Uterus (tissue), 4 donors: ENCODE measurements at places on chromosomes 12 and 14.

GRCh38 chr12:79674629-79675028 is 16.1 kb downstream of the PAWR start:
- no peak for DNase-seq

DNA sequence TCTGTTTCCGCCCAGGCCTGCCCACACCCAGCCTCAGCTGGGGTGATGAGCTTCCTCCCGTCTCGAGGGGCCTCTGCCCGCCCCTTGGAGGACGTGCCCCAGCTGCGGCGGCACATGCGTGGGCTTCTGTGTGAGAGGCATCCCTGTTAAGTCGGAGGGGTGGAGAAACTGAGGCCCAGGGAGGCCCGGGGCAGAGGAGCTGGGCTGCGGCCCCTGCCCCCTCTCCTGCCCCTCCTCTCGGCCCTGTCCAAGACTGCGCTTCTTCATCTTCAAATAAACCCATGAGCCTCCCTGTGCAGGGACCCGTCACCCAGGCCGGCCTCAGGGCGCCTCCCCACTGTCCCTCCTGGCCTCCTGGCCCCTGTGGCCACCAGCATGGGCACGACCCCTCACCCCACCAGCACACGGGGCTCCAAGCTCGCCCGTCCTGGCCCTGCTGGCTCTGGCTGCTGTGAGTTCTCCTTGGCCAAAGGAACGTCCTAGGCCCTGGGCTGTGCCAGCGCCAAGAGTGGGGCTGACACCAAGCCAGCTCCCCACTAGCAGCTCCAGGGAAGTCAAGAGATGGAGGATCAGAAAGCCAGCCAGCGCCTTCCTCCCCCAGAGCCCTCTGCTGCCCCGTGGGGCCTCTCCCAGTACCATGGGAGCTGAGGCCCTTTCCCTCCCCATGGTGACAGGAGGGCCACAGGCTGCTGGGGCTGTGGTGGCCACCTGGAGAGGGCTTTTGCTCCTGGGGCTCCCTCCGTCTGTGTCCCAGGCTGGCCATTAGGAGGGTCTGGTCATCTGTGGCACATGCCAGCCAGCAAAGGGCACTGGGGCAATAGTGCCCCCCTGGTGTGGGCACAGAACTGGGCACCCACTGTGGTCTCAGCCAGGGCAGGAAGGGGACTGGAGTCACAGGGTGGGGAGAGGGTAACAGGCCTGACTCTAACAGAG is 180.4 kb downstream of the KIF26A start:
- peak; percentile 5 for DNase-seq

DNA sequence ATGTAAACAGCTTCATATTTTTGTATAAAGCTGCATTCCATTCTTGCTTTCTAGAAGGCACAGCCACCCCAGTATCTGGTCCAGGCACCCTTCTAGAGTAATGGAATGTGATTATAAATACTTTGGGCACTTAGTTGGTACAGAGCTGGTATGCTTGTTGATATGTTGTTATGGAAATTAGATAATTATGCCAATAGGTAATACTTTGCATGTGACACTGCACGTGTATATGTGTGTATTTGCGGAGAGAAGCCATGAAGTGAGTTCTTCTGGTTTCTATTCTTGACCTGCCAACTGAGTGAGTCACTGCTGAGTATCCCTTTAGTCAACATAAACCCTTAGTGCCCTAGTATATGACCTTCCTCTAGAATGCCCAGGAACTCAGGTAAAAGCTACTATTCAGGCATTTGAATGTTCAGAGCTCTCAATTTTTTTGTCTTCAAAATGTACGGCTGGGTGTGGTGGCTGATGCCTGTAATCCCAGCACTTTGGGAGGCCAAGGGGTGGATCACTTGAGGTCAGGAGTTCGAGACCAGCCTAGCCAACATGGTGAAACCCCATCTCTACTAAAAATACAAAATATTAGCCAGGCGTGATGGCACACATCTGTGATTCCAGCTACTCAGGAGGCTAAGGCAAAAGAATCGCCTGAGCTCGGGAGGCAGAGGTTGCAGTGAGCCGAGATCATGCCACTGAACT is 6.2 kb upstream of the TCP11L2 start:
- DNase-seq, result no peak

- no peak for DNase-seq
These were observed 687.1 kb upstream of the FBXO33 start for GRCh38 chr14:40119321-40119720.

- DNase-seq, result peak; percentile 84
These were observed 85.4 kb downstream of the CHGA start for GRCh38 chr14:93008381-93008780.

DNA sequence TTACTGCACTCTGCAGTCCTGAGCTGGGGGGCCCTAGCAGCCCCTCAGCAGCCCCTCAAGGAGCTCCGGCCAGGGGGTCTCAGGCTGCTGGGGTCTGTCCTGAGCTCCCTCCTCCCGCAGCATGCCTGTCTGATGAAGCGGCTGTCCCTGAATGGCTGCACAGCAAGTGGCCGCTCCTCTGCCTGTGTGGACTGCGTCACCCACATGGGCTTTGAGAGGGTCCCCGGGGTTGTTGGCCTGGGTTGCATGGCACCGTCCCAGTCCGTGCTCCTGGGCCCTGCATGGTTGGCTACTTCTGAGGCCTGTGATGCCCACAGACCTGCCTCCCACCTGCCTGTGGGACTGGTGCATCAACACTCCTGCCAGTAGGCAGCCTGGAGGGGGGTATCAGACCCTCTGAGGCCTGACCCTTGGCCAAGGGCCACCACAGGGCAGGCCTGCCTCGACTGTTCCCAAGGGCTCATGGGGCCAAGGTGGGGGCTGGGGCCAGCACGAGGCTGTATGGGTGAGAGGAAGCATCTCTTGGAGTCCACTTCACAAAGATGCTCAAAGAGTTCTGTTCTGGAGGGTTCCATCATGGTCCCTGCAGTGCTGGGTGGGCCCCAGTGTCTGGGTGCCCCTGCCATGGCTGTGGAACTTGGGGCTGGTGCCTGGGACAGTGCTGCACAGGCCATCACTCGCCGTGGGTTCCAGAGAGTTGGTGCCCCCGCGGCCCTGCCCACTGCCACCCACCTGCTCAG is 12.2 kb downstream of the CEP170B start:
- DNase-seq, result no peak

GRCh38 chr12:109738209-109738608 is 24.6 kb downstream of the FAM222A start:
- DNase-seq, result peak; percentile 5

DNA sequence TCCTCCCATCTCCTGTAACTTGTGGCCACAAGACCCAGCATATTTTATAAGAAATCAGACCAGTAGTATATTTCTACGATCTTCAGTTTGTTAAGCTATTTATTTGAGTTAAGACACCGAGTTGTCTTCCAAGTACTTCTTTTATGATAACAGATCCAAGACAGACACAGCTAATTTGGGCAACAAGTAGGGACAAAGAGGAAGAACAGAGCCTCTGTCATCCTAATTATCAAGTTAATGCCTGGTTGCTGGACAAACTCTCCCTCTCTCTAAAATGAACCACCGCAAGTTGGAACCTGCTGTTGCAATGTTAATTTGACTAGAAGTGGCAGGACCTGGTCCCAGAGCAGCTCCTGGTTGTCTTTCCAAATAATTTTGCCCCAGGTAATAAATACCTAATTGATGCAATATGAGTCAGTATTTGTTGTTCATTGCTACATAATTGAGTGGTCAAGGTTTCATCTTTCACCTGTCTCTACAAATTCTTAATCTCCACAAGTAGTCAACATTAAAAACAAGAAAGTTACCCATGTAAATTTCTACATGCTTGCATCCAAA is 323.7 kb downstream of the PAWR start:
- DNase-seq, result no peak

DNA sequence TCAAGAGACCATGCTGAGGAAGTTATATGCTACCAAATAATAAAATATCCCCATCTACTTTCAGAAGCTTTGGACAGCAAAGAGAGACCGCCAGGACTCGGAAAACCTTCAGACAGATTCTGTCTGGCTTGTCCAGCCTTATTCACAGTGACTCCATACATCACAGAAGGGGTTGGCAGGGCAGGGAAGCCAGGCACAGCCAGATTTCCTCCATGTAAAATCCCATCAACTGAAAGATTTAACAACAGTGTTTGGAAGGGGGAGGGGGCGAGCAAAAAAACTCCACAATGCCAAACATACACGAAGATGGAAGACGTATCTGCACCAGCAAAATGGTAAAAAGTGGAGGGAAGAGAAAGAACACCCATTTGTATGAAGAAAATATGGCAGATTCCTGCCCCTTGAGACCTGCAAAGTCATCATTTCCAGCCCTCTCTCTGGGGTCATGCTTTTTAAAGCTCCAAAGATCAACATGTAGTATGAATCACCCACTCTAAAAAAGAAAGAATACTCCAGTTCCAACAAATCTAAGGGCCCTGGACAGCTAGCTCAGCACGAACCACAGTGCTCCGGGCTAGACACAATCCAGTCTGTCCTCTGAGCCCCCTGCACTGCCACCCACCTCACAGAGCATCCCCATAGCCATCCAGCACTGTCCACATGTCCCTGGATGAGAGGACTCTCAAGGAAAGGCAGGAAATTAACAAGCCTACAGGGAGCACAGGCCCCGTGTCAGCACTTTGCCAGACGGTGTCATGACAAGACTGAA is 116.4 kb downstream of the DICER1 start:
- DNase-seq, result peak; percentile 2

- DNase-seq, result no peak
These were observed 78.8 kb upstream of the RTL1 start for GRCh38 chr14:100982353-100982752.

- DNase-seq, result no peak
These were observed 109.2 kb downstream of the ATXN7L3B start for GRCh38 chr12:74646831-74647230.

GRCh38 chr14:23877111-23877510 is 76.5 kb upstream of the DHRS4 start:
- DNase-seq, result no peak

- DNase-seq, result peak; percentile 29
These were observed 15.8 kb downstream of the DIP2B start for GRCh38 chr12:50520416-50521207.

GRCh38 chr12:68482014-68482413 is 128.7 kb upstream of the RAP1B start:
- DNase-seq, result no peak

- no peak for DNase-seq
These were observed 79.5 kb downstream of the IRF2BPL start for GRCh38 chr14:76948976-76949375.

GRCh38 chr12:110366321-110367142 is 37.0 kb downstream of the ANAPC7 start:
- DNase-seq, result no peak

GRCh38 chr12:22088886-22089285 is 42.9 kb downstream of the CMAS start:
- no peak for DNase-seq

- DNase-seq, result no peak
These were observed 266.9 kb upstream of the GARIN6 start for GRCh38 chr12:99380701-99381100.

GRCh38 chr12:68294251-68294650 is 37.9 kb downstream of the MDM1 start:
- no peak for DNase-seq

- DNase-seq, result peak; percentile 17
These were observed 85.1 kb upstream of the LRIG3 start for GRCh38 chr12:59005193-59005955.

- no peak for DNase-seq
These were observed 4.6 kb downstream of the FOXJ2 start for GRCh38 chr12:8037046-8037663.

DNA sequence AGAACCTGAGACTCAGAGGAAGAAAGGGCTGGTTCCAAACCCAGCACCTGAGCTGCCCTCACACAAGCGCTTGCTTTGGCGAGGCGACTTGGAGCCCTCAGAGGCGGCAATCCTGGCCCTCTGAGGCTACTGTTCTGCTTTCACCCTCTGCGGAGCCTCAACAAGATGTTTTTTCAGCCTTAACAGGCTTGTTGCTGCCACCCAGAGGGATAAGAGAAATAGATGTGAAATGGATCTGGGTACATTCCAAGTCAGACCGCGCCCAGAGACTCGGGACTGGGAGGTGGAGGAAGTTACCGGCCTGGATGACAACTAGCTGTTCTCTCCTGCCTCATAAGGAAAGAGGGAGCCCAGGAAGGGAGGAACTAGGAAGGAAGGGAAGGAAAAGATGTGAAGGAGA is 89.6 kb downstream of the TTC7B start:
- DNase-seq, result peak; percentile 62

- no peak for DNase-seq
These were observed 74.4 kb upstream of the TRHDE start for GRCh38 chr12:72197790-72198189.

DNA sequence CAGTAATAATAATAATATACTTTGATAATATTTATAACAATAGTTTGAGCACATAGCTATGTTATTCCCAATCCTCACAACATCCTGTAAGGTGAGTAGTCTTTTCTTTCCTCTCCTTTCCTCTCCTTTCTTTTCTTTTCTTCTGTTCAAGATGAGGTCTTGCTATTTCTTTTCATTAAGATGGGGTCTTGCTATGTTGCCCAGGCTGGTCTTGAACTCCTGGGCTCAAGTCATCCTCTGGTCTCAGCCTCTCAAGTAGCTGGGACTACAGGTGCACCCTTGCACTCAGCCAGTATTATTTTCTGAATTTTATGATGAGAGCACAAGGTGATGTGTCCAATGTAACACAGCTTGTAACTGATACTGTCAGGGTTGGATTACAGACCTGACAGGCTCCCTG is 134.6 kb downstream of the OTOGL start:
- DNase-seq, result no peak

GRCh38 chr12:105805730-105806399 is 332.9 kb downstream of the NUAK1 start:
- no peak for DNase-seq

DNA sequence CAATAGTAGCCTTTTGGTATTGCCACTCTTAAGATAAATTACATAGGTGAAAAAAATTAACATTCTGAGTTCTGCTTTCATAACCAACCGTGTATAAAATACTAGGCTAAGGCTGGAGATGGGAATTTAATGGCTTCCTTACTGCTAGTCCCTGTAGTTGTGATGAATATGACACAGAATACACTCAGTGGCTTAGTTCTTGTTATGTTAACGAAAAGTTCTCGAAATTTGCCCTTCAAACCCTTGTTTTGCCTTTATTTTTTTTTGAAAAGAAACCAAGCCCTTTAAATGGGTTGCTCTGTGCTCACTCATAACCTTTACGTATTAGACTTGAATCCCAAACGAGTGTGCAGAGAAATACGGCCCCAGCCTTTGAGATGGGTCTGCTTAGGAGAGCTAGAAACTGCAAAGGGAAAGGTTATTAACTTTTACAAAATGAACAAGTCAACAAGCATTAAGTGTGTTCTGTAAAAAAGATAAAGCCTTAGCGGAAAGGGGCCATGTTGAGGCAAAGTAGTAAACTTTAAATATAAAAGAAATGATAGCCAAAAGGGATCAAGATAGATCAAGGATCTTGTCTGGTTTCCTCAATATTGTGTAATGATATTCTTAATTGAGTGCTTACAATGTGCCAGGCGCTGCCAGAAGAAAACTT is 1.7 kb downstream of the NUDT4 start:
- no peak for DNase-seq

DNA sequence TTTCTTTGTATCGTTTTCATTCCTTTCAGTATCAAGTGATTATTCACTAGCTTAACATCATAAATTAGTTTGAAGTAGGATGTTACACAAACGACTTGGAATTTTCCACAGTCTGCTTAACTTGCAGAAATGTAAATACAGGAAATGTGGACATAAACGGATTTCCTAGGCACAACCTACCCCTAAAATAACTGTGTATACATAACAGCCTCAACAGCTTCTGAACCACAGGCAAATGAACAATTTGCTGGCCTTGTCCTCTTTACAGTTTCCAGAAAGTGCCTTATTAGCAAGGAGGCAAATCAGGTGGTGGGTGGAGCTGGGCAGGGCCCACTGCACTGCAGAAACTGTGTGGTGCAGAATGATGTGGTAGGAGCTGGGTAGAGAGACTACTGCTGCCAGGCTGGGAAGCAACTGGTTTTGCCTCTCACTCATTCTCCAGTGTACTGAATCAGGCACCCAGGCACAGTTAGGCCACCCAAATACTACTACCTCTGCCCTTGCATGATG is 14.1 kb downstream of the DRAM1 start:
- no peak for DNase-seq
